ENCODE measurements at places on chromosomes 6 and 20.
A peak's percentile ranks its signal among the peaks of the same experiment; 100 is the strongest.

- DNase-seq, result no peak
Measured at GRCh38 chr6:81561071-81561564, 191.4 kb downstream of the TENT5A start.

GRCh38 chr6:44593539-44593944 lies 206.0 kb downstream of the CDC5L start:
- DNase-seq, result peak; percentile 36

- peak; percentile 52 for DNase-seq
Measured at GRCh38 chr6:498795-499231, 107.3 kb downstream of the IRF4 start.

- DNase-seq, result no peak
Measured at GRCh38 chr20:63219866-63220521, 4.1 kb upstream of the YTHDF1 start.

- no peak for DNase-seq
Measured at GRCh38 chr20:21632735-21633053, 72.8 kb upstream of the PAX1 start.

DNA sequence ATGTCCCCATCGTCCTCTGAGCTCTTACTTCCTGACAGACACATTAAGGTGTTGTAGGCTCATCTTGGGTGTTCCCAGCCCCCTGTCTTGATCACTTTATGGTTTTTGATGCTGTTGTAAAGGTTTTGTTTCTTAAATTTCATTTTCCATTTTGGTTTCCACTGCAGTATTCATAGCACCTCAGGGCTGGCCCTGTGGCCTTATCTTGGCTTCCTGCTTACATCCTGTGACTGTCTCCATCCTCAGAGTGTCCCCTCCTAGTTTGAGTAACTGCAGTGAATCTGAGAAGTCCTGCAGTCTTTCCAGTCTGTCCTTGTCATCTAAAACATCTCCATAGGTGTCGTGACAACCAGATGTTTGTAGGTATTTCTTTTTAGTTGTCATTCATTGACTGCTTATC lies 50.9 kb downstream of the JARID2 start:
- DNase-seq, result no peak

GRCh38 chr20:59400708-59401107 lies 100.3 kb downstream of the EDN3 start:
- no peak for DNase-seq

- DNase-seq, result no peak
Measured at GRCh38 chr6:150486048-150486447, 113.6 kb upstream of the PLEKHG1 start.

DNA sequence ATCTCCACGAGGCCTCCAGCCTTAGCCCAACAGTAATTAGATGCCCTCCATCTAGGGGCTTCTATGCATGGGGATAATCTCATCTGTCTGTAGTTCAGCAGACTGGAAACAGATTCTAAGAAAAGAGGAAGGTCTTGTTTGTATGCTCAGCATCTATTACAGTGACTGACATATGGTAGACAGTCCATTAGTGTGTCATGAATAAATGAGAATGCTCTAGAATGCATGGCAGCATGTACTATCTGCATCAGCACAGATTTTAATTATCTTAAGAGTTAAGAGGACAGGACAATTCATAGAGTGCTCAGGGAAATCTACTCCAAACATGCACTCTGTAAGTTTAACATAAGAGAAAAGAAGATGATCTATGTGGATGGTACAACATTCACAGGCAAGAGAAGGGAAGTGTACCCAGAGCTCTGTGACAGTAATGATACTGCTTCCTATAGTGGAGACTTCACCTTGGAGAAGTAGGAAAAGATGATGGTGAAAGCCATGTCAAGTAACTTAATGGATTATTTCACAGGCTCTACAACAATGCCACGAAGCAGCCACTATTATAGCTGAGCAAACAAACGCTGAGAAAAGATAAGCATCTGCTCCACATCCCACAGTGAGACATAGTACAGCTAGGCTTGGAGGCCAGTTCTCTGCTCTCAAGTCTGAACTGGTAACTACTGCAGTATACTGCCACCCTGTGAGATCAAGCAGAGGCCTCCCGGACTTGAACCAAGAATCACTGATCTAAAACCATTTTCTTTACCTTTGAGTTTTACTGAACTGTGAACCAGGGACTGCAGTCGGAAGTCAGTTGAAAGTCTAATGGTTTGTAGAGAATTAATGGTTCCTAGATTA lies 309.2 kb upstream of the SPTLC3 start:
- DNase-seq, result no peak

DNA sequence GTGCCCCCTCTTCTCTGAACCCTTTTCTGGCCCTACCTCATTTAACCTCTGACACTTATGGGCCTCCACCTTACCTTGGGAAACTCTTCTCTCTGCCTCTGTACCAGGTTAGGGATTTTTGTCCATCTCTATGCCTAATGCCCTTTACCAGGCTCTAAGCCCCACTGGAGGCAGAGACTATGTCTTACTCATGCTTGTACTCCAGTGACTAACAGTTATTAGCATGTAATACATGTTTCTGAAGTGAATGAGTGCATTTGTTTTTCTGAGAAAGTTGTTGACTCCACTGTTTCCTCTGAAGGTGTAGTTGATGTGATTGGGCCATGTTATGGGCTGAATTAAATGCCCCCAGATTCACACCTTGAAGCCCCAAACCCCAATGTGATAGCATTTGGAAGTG lies 234.3 kb downstream of the PACRG start:
- DNase-seq, result no peak

DNA sequence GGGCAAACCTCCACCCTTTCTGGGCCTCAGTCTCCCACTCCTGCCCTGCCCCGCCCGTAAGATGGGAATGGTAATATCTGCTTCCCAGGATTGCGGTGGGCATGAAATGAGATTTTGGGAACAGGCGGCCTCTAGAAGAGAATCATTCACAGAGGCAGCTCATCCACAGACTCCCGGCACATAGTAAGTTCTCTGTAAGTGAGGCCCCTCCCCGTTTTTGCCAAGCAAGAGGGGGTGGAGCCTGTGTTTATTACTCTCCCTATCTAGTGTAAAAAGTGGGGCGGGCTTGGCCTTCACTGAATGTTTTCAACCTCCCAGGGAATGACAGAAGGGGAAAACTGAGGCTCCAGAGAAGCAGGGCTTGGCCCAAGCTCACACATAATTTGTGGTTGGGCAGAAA lies 20.0 kb downstream of the SUN5 start:
- DNase-seq, result no peak

- DNase-seq, result no peak
Measured at GRCh38 chr6:81977486-81977885, 225.0 kb upstream of the TENT5A start.

Measured in activated CD4-positive, CD25-positive, alpha-beta regulatory T cell treated with anti-CD3 and anti-CD28 coated beads, Interleukin-2, amount 50 U/mL, for 72 hours (primary cell).